ENCODE measurements at places on chromosomes 1 and 21. TPM values are rescaled to one million over a fixed set of nuclear protein-coding genes. Genes with fewer than 3 reads are reported as not detected.

Gene RHD
- not detected for total RNA-seq

Gene INSRR
- 0.24 TPM for total RNA-seq

Gene PTCH2
- 0.35 TPM for total RNA-seq

Gene KRTAP21-2
- total RNA-seq, result not detected

Gene OR2AJ1
- total RNA-seq, result not detected

Gene LIN28A
- not detected for total RNA-seq

Gene CELA3A
- total RNA-seq, result not detected

All from cardiac septum (tissue), 1 donor.